ENCODE measurements at places on chromosomes 1 and 21.

GRCh38 chr1:43930168-43930948 lies 3.2 kb upstream of the ARTN start:
- DNase-seq: peak; percentile 71

GRCh38 chr1:193703121-193703520 lies 516.7 kb upstream of the B3GALT2 start:
- DNase-seq: no peak

DNA sequence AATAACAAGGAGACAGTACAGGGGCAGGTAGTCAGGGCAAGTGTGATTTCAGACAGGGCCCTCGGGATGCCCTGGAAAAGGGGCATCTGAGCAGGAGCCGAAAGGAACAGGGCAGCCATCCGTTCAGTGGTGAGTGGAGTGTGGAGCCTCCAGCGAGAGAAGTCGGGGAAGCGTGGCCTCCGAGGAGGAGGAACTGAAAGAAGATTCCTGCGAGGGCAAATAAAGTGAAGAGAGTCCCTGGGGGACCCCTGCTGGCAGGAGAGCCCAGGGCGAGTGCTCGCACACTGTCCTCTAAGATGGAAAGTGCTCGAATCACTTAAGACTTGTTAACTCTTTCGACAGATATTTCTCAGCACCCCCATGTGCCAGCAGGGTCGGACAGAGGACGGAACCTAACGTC lies 3.5 kb upstream of the UTS2 start:
- DNase-seq: no peak

DNA sequence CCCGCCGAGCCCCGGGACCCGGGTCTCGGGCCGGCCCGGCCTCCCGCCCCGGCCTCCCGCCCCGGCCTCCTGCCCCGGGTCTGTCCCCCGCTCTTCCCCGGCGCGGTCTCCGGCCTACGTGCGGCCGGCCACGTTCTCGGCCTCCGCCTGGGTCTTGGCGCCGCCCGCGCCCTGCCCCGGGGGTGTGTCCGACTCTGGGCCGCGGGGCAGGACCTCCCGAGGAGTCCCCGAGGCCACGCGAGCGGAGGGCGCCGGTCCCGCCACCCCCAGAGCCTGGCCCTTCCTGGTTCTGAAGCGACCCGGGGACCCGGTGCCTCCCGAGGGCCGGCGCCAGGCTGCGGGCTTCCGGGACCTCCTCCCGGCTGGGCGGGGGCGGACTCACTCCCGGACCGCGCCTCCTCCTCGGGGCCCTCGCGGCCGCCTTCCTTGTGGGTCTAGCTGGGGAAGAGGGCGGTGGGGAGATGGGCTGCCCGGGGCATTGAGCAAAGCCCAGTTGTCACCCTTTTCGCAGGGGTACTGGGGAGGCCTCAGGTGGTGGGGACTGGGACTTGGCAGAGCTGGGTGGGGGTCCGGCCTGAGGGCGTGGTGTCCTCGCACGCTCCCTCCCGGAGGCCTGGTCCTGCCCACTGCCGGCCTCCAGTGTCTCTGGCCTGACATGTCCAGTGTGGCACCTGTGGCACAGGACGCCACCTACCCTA lies 558 bp downstream of the PFKL start:
- DNase-seq: peak; percentile 40

- no peak for DNase-seq
Measured at GRCh38 chr21:31279214-31279613, 64.8 kb downstream of the TIAM1 start.

GRCh38 chr1:174999936-175000696 lies at the start of gene CACYBP:
CACYBP (plus strand) TSS chr1:174999947; CDS start chr1:175000181, 234 bp downstream.
- DNase-seq: peak; percentile 33

GRCh38 chr21:45112371-45112770 lies 38.0 kb downstream of the ADARB1 start:
- DNase-seq: no peak

- no peak for DNase-seq
Measured at GRCh38 chr1:99621340-99621901, 24.5 kb upstream of the PALMD start.

- no peak for DNase-seq
Measured at GRCh38 chr1:32706491-32706890, 3.9 kb upstream of the SYNC start.

All from NCI-H510A treated with DMSO at 0.1 percent for 48 hours (cell line).